ENCODE measurements at places on chromosomes 4 and X.

- DNase-seq, result no peak
Observed at GRCh38 chrX:21373001-21373400, 1.2 kb upstream of the CNKSR2 start.

DNA sequence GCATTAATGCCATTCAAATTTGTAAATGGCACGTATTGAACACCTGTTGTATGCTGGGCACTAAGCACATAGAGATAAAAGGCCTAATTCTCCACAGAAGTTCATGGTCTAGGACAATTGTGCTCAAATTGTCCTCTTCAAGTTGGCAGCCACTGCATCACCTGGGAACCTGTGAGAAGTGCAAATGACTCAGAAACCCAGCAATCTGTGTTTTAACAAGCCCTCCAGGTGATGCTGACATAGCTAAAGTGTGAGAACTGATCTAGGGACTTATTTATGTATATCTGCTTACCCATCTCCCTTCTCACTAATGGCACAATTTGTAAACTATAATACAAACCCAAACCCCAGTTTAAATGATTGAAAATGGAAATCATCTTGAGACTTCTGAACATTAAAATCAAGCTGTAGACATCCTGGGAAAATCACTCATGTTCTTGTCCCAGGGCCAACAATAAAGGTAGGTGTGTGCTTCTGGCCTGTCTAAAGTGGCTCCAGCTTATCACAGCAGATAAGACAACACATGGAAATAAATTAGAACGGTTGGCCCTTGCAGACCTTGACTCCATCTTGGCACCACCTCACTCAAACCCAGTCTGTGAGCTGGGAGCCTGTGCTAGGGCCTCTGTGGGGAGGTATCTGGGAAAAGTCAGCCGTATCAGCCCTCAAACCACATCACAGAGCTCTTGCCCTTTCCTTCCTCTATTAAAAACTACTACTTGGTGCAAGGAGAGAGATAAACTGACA is 46.8 kb downstream of the UCHL1 start:
- no peak for DNase-seq

GRCh38 chrX:97200454-97200853 is 316.7 kb downstream of the RPA4 start:
- DNase-seq, result no peak

GRCh38 chrX:40012868-40013265 is 84.9 kb downstream of the BCOR start:
- DNase-seq, result no peak

- no peak for DNase-seq
Observed at GRCh38 chrX:15973299-15973698, 118.7 kb upstream of the AP1S2 start.

GRCh38 chr4:11402192-11402591 is 26.5 kb downstream of the HS3ST1 start:
- no peak for DNase-seq

DNA sequence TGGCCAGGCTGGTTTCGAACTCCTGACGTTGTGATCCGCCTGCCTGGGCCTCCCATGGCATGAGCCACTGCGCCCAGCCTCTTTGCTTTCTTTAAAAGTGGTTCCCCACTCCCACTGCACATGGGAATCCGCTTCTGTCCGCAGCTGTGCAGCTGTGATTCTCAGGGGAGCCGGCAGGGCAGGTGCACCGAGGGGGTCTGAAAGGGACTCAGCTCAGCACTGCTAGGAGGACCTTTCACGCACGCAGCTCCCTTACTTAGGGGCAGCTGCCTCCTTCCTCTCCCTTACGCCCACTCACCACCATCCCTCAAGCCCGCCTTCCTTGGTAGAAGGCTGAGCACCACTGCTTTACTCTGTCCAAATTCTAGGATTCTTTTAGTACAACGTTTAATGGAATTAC is 40.4 kb upstream of the CYP4V2 start:
- no peak for DNase-seq

DNA sequence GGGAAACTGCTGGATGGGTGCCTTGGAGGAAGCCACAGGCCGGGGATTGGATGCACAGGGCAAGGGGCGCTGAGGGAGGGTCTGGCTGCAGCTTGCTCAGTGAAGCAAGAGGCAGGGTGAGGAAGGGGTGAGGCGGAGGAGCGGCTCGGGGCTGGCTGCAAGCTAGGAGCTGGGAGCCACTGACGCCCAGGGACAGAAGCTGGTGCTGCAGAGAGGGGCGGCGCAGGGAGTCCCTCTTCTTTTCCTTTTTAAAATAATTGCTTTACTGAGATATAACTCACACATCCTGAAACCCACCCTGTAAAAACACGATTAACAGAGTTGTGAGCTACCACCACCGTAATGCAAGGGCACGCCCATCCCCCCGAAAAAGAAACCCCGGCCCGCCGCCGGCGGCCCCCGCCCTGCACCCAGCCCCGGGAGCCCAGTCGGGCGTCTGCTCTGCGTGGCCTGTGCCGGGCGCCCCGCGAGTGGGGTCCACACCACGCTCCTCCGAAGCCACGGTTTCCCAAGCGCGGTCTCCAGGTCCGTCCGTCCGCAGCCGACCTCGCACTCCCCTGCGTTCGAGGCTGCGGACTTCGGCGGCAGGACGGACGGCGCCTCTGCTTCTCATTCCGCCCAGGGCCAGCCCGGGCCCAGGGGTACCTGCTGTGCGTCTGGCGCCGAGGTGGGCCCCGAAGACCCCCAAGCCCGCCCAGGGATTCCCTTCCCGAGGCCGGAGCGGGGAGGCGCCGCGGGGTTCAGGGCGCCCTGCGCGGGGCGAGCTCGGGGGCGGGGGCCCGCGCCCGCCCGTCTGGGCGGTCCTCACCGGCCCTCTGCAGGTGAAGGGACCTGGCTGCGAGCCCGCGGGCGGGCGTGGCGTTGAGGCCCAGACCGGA is 866 bp upstream of the UVSSA start:
- no peak for DNase-seq

DNA sequence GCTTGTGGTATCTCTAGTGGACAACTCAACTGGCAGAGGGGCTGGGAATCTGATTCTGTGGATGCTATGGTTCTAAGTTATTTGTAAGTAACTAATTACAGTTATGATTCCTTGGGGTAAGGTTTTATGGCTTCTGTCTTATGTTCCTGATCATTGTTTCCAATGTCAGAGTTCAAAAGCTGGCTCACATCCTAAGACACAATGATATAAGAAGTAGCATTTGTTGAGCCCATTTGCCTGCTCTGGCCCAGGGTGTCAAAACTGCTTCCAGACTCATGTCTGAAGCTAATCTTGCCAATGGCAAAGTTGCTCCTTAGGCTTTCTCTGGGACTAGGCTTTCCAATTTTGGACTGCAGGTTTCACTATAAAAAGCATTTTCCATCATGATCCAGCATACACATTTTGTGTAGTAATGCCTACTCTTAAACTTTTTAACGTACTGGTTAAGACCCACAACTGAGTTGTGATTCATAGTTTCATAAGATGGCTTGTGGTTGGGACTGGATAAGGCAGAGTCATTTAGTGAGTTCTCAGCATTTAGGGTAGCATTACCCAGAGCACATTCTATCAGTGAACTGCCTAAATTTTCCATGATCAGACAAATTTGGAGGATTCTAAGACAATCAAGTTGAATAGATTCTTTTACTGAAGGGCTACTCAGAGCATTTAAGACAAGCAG is 50.0 kb downstream of the CCNI start:
- DNase-seq, result no peak

- no peak for DNase-seq
Observed at GRCh38 chr4:18057821-18058533, 36.4 kb upstream of the LCORL start.

- no peak for DNase-seq
Observed at GRCh38 chr4:34105311-34105710, 2139.0 kb downstream of the ARAP2 start.

DNA sequence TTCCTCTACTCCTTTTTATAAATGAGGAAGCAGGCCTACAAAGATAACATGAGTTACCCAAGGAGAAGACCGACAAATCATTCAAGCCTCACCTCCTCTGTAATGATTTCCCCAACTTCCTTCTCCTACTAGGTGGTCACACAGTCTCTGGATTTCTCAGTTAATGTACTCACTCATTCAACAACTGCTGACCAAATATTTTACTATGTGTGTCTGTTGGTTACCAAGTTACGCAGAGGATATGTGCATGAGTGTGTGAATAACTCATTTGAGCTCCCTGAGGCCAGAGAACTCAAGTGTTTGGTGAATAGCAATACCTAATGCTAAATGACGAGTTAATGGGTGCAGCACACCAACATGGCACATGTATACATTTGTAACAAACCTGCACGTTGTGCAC is 10.4 kb downstream of the CASK start:
- no peak for DNase-seq

GRCh38 chr4:98976716-98977115 is 18.8 kb upstream of the METAP1 start:
- DNase-seq, result no peak

GRCh38 chrX:72478853-72479252 is 93.8 kb downstream of the HDAC8 start:
- DNase-seq, result no peak

DNA sequence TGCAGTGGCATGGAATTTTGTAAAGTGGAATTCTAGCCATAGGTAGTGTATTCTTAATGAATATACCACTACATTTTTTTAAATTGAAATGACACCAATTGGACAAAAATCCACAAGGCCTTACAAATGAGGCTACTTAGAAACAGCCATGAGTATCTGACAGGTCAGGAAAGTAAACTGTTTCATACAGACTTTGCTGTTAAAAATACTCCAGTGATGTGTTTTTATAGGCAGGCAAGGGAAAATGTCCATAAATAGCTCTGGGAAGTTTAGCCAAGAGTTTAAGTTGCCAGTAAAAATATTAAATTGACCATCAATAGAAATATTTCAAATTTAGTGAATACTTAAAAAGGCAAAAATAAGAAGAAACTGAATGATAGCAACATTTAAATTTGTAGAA is 41.8 kb upstream of the PDLIM5 start:
- DNase-seq, result no peak

- DNase-seq, result no peak
Observed at GRCh38 chr4:145626623-145626982, 7.4 kb downstream of the MMAA start.

- DNase-seq, result no peak
Observed at GRCh38 chr4:186020106-186020792, 48.7 kb upstream of the TLR3 start.

DNA sequence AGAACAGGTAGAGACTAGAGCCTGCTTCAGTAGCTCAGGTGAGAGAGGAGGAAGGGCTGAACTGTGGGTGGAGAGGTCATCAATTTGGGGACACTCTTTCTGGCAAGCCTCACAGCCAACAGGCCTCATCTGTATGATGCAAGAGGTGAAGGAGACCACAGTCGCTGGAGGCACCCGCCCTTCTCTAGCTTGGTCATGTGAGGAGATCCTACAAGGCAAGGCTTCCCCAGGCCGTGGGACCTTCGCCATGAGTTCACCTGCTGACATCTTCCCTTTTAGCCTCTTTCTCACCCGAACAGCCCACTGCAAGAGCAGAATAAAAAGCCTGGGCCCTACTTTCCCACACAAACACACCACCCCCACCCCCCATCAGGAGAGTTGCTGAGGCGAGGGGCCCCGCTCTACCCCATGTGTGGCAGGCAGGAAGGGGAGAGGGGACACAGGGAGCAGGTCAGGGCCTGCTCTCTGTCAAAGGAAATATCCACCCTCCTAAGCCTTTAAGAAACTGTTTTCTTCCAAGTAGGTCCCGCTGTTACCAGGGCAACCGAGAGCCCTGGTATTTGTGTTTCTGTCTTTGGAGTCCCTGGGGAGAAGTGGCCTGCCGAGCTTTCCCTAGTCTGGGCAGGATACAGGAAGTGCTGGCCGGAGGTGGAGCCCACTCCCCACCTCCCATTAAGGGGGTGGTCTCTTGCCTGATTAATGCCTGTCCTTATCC is 8.1 kb downstream of the RTL5 start:
- no peak for DNase-seq

DNA sequence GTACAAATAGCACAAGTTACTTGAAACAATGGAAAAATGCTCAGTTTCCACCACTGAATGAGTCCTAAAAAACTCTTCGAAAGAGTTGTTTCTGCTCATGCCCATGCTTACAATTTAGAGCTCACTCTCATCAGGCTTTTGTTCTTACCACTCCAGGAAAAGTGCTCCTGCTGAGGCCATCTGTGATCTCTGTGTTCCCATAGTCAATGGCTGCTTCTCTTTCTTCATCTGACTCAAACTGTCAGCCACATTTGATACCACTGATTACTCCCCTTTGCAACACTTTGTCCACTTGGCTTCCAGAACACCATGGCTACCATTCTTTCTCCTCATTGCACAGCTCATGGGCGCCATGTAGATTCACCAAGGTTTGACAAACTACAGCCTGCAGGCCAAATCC is 80.0 kb upstream of the SLC34A2 start:
- DNase-seq, result no peak

GRCh38 chr4:73919691-73920090 is 50.5 kb downstream of the CXCL1 start:
- DNase-seq, result no peak

- no peak for DNase-seq
Observed at GRCh38 chrX:23900220-23900797, 7.4 kb downstream of the APOO start.

- DNase-seq, result no peak
Observed at GRCh38 chr4:174521800-174522182, 497 bp downstream of the HPGD start.

- DNase-seq, result no peak
Observed at GRCh38 chr4:124907881-124908280, 195.3 kb upstream of the ANKRD50 start.

DNA sequence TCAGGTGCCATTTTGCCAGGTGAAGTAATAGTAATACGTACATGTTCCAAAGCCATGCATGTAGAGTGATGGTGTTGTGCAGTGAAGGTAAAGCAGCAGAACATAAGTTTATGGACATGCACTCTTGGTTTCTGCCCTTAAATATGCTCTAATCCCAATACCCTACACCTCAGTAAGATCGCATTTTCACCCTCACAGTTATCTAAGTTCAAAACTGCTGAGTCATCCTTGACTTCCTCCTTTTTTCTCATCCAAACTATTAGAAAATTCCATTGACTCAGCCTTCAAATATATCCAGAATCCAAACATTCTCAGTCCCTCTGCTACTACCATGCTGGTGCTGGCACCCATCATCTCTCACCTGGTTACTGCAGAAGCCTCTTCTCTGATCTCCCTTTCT is 652.9 kb upstream of the IGFBP7 start:
- DNase-seq, result no peak

GRCh38 chrX:82695066-82695465 is 813.0 kb upstream of the POU3F4 start:
- no peak for DNase-seq

DNA sequence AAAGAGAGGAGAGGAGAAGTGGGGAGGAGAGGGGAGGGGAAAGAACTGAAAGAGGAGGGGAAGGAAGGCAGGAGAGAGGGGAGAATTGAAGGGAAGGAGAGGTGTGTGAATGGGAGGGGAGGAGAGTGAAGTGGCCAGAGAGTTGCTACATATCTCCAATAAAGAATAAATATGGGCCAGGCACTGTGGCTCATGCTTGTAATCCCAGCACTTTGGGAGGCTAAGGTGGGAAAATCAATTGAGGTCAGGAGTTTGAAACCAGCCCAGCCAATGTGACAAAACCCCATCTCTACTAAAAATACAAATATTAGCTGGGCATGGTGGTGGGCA is 482.4 kb downstream of the NAF1 start:
- DNase-seq, result no peak
